ENCODE measurements at places on chromosomes 7 and 10.
A peak's percentile ranks its signal among the peaks of the same experiment; 100 is the strongest.

- no peak for DNase-seq
These were observed 219.8 kb downstream of the HECW1 start for GRCh38 chr7:43332193-43332796.

- peak; percentile 71 for DNase-seq
These were observed 21.6 kb upstream of the LIMK1 start for GRCh38 chr7:74061840-74062539.

- DNase-seq, result peak; percentile 17
These were observed 53.1 kb downstream of the TEX36 start for GRCh38 chr10:125629758-125630376.

GRCh38 chr10:24249829-24250415 is 41.0 kb downstream of the KIAA1217 start:
- no peak for DNase-seq

Data from fibroblast of skin of left quadriceps (primary cell).